ENCODE measurements at places on chromosomes 6 and 20.
A peak's percentile ranks its signal among the peaks of the same experiment; 100 is the strongest.

DNA sequence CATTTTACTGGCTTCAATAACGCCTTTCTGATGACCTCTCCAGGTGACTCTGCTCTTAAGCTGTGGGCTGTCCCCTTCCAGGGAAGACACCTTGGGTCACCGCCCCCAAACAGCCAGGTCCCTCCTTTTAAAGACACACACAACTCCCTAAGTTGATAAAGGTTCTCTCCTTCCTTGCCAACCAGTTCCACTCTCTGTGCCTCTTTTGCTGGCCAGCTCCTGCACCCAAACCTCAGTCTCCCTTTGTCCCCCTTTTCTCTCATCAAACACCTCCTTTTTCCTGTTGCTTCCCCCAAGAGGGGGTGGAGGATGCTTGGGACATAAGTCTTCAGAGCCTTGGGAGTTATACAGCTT lies 1.0 kb downstream of the NCOA6 start:
- DNase-seq, result no peak

GRCh38 chr6:2790588-2791449 lies 25.6 kb downstream of the WRNIP1 start:
- peak; percentile 70 for DNase-seq

- no peak for DNase-seq
Observed at GRCh38 chr6:138467901-138468300, 31.4 kb downstream of the NHSL1 start.

- no peak for DNase-seq
Observed at GRCh38 chr20:37251825-37252477, 9.7 kb downstream of the GHRH start.

GRCh38 chr20:25292176-25292891 lies 44.4 kb downstream of the PYGB start:
- DNase-seq, result no peak

DNA sequence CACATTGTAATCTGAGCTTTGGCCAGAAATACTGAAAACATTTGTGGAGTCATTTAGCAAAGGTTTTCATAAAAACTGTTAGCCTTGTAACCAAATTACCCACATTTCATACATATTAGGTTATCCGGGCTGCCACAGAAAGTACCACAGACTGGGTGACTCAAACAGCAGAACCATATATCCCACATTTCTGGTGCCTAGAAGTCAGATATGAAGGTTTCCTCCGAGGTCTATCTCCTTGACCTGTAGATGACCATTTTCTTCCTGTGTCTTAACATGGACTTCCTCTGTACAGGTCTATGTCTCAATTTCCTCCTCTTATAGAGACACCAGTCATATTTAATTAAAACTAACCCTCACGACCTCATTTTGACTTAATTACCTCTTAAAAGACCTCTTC lies 49.5 kb upstream of the SMIM28 start:
- no peak for DNase-seq

DNA sequence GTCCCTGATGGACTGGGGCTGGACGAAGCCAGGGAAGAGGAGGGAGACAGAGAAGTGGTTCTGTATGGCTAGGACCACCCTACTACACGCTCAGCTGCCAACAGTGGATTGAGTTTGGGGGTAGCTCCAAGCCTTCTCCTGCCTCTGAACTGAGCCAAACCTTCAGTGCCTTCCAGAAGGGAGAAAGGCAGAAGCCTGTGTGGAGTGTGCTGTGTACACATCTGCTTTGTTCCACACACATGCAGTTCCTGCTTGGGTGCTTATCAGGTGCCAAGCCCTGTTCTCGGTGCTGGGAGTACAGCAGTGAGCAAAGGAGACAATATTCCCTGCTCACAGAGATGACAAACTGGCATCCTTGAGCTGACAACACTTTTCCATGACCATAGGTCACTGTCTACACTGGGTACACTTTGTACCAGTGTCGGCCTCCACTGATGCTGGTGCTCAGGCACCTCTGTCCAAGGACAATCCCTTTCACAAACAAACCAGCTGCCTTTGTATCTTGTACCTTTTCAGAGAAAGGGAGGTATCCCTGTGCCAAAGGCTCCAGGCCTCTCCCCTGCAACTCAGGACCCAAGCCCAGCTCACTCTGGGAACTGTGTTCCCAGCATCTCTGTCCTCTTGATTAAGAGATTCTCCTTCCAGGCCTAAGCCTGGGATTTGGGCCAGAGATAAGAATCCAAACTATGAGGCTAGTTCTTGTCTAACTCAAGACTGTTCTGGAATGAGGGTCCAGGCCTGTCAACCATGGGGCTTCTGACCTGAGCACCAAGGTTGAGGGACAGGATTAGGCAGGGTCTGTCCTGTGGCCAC lies 11.3 kb upstream of the RBCK1 start:
- DNase-seq, result no peak

DNA sequence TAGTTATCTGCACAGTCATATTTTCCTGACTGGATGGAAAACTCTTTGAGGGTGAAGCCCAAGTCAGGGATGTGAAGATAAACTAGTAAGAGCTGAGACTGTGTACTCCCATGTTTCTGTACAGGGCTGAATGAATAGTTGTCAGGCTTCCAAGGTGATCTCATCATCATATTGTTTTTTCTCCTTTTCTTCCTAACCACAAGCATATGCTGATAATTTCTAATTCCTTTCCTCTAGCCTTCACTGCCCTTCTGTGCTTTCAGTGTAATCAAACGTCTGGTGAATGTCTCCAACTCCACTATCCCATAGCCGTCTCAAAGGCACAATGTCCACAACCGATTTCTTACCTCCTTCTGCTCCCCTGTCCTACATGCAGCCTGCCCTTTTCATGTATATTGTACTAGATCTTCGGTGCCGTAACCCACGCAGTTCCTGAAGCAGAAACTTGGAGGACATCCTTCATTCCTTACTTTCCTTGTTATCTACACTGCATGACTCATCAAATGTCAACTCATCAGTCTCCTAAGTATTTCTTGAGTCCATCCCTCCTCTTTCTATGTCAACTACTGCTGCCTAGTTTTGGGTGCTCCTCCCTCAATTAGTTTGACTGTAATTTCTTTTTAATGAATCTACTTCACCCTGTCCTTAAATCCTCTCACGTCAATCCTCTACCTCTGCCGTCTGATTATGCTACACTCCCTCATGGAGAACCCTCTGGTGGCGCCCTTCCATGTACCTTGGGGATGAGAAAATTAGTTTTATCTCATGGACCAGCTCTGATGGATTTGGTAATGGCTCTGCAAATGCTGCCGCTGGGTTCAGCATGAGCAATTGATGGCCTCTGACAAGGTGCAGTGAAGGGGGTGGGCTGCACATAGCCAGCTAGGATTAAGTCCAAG lies 21.9 kb downstream of the NCOA7 start:
- peak; percentile 54 for DNase-seq

DNA sequence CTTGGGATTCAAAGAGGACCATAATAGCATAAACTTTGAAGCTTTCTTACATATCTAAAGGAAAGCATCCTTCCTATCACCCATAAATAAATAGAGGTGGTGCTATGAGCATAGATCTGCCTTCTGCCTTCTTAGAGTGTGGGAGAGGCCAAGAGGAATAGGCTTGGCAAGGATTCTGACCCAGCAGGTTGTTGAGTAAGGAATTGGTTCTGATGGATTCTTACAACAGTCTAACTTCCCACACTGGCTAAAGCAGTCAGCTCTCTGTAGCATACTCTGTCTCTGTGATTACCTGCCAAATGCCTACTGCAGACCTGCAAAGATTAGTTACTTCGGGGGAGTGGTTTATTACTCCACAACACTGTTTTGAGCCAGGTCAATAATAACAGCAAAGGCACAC lies 198.0 kb upstream of the RAB32 start:
- no peak for DNase-seq

DNA sequence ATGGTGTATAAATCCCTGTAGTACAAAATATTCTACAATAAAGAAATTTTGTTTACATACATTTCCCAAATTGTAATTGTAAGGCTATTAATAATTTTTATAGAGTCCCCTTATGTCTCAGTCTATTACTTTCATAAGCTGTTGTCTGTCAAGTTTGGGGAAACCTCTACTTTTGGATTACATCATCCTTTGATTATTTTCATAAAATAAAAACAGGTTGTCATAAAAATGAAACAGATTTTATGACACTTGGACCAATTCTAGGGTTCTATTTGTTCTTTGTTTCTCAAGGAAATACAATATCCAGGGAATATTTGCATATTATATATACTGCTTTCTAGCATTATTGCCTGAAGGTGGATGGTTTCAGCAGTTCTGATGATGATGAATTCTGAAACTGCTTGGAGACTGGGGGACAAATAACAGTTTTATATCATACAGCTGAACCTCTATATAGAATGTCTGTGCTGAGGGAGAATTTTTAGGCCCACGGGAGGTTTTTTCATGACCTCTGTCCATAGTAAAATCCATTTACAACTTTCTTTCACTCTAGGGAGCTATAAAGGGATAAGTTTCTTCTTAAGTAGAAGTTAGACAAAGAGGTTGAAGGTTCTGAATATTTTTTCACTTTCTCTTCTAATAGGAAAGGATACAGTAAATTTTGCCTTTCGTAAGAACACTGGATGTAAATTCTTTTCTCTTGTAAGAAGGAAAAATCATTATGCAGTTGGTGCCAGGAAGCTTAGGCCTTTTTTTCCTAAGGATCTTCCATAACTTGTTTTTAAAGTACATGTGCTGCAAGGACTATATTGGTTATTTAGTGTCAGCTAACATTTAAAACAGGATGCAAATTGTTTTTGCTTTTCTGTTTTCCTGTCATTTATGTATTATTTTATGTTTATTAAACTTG lies 58.0 kb downstream of the CD2AP start:
- DNase-seq, result no peak

DNA sequence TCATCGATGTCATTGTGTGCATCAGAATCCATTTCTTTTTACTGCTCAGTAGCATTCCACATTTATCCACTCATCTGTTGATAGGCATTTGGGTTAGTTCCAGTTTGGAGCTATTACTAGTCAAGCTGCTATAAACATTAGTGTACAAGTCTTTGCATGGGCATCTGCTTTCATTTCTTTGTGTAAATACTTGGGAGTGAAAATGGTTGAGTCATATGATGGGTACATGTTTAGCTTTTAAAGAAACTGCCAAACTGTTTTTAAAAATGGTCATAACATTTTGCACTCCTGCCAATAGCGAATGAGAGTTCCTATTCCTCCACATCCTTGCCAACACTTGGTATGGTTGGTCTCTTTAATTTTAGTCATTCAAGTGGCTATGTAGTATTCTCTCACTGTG lies 21.2 kb upstream of the SLC22A2 start:
- DNase-seq, result no peak

- no peak for DNase-seq
Observed at GRCh38 chr20:54122189-54122588, 51.6 kb downstream of the CYP24A1 start.

- no peak for DNase-seq
Observed at GRCh38 chr6:157157258-157157657, 166.1 kb downstream of the TMEM242 start.

DNA sequence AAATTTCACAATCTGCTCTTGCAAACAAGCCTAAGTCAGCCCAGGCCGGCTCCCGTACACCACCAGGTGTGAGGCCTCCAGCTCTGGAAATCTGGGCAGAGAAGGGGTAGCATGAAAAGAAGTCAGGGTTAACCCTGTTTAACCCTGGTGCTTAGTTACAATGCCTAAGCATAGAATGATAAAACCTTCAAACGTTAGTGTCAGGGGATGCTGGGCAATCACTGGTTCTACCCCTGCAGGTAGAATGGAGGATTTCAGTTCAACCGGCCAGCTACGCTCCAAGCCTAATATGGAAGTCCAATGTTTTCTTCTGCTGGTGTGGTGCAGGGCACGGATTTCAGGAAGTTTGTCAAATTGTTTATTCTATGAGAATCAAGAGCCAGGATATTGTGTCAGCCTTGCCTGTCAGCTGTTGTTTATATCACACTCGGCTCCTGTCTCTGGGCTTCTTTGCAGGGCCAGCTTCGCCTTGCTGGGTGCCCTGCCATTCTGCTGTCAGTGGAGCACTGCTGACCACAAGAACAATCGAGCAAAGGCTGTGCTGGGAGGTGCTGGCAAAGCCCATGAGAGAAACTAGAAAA lies 20.2 kb upstream of the CD93 start:
- peak; percentile 90 for DNase-seq

DNA sequence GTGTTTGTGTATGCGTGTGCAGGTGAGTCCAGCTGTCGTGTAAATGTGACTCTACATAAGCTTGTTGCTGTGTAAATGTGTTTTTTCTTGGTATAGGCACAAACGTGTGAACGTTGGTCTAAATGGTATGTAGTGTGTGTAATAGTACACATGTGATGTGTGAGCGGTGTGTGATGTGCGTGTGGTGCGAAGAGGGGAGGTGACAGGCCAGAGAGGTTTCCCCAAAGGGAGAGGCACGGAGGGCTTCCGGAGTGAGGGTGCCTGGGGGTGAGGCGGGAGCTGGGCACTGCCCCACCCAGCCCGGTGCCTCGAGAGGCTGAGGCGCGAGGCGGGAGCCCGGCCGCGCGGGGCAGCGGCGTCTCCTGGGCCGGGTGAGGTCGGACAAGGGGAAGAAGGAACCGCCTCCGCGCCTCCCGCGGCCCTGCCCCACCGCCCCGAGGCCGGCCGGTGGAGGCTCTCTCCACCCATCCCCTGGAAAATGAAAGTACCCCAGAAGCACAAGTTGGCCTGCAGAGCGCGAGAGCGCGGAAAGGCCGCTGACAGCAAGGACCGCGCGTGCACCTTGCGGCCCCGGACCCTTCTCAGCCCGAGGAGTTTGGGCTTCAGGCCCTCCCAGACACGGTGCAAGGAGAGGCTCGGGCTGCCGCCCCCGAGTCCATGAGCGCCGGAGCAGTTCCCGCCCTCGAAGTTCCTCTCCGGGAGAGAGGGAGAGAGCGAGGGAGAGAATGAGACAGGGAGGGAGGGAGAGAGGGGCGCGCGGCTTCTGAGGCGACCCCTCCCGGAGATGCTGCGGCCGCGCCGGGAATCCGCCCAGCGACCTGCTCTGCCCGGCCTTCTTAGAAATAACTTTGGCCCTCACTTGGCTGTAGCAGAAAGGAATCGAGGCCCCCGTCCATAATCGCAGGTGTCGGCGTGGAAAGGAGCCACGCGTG lies 43.2 kb upstream of the OSTM1 start:
- DNase-seq, result no peak

- DNase-seq, result no peak
Observed at GRCh38 chr20:34045930-34046725, 52.4 kb downstream of the RALY start.

GRCh38 chr6:169097381-169097959 lies 156.2 kb downstream of the THBS2 start:
- no peak for DNase-seq

- no peak for DNase-seq
Observed at GRCh38 chr20:708956-709355, 33.4 kb upstream of the SCRT2 start.

DNA sequence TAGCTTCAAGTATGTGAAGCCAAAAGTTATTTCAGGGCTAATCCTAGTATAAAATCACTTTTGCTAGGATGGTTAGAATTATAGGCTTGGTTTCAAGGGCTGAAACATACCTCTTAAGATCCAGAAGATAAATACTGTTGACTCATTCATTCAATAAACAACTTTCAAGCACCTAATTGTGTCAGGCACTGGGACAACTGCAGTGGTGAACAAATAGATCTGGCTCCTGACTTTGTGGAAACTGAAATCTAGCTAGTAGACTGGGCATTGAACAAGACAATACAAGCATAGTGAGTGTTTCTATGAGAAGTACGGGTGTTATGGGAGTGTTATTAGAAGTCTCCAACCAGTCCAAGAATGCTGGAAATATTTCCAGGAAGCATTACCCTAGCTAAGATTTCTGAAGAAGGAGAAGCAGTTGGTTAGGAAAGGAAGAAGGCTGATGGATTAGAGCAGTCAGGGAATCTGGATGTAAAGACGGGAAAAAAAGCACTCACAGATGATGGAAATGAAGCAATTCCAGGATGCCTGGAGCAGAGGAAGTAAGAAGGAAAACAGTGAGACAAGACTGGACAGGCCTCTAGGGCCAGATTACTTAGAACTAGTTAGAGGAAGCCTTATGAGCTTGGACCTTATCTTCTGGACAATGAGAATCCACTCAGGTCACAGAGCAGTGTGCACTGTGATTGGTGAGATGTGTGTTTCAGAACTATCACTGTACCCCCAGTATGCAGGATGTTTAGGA lies 132.6 kb upstream of the RAB32 start:
- DNase-seq, result no peak
